Left ventricle myocardium inferior (tissue), 1 donor: ENCODE measurements at places on chromosomes 13 and 19. TPM values are rescaled to one million over a fixed set of nuclear protein-coding genes. Genes with fewer than 3 reads are reported as not detected.

KASH5 gene
- total RNA-seq = not detected

DAZAP1 gene
- 81.8 TPM for total RNA-seq

GPR183 gene
- total RNA-seq = 1.7 TPM

ZNF235 gene
- total RNA-seq = 4.8 TPM

ZNF493 gene
- total RNA-seq = 12.0 TPM

PLIN5 gene
- 73.5 TPM for total RNA-seq

LRRC4B gene
- 0.47 TPM for total RNA-seq

LRRC8E gene
- total RNA-seq = 0.44 TPM

GRCh38 chr13:111937777-111938311 lies 129.1 kb upstream of the SOX1 start:
- DNase-seq = no peak

- no peak for DNase-seq
Observed at GRCh38 chr13:36884235-36884634, 35.8 kb downstream of the SMAD9 start.

GRCh38 chr13:28611654-28612131 lies 47.2 kb upstream of the POMP start:
- DNase-seq = no peak

DNA sequence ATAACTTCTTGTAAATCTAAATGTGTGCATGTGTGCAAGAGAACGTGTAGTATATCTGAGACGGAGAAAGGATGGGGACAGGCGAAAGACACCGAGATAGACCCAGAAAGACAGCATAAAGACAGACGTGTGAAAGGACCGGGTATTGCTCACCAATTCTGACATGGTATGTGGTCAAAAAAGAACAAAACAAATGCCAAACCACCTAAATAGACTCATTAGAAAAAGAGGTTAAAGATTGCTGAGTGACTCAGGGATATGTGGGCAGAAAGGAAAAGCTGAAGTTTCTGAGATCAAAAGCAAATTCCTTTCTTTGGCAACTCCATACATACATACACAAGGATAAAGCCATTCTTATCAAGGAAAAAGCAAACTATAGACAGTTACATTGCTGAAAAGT lies 179.7 kb upstream of the TSC22D1 start:
- DNase-seq = no peak

- DNase-seq = no peak
Observed at GRCh38 chr19:46896076-46896794, 35.4 kb downstream of the ARHGAP35 start.

- no peak for DNase-seq
Observed at GRCh38 chr13:47112205-47112902, 215.5 kb upstream of the HTR2A start.

DNA sequence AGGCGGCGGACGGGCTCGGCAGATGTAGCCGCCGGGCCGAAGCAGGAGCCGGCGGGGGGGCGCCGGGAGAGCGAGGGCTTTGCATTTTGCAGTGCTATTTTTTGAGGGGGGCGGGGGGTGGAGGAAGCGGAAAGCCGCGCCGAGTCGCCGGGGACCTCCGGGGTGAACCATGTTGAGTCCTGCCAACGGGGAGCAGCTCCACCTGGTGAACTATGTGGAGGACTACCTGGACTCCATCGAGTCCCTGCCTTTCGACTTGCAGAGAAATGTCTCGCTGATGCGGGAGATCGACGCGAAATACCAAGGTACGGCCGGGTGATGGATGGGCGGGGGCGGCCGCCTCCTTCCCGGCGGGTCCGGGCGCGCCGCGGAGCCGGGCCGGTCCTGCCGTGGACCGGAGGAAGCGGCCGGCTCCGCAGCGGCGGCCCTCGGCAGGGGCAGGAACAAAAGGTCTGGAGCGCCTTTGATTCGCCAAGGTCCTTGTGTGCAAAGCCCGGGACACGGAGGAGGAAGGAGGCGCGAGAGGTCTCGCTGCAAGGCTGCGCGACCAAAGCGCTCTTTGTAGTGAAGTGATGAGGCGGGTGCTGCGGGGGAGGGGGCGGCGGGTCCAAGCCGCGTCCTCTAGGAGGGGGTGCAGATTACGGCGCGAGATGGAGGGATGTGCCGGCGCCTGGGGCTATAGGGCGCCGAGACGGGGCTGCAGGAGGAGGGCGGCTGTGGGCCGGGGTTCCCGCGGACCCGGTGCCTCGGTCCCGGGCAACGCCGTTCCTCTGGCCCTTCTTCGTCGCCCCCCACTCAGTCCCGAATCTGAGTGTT lies 689 bp downstream of the ING1 start:
- peak; percentile 49 for DNase-seq

- DNase-seq = no peak
Observed at GRCh38 chr13:33817513-33817900, 442 bp upstream of the RFC3 start.

DNA sequence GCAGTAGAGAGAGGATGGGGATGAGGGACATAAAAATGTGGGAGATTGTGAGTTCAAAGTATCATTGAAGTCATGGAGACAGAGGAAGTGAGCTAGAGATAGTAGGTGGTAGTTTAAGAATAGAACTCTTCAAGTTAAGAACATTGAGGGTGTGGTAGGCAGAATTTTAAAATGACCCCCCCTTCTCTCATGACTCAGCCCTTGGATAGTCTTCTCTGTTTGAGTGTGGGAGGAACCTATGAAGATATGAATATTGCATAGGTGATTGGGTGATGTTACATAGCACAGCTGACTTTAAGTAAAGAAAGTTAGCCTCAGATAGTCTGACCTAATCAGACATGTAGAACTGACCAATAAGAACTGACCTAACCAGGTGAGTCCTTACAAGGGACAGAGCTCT lies 418.6 kb downstream of the FOXO1 start:
- DNase-seq = no peak

DNA sequence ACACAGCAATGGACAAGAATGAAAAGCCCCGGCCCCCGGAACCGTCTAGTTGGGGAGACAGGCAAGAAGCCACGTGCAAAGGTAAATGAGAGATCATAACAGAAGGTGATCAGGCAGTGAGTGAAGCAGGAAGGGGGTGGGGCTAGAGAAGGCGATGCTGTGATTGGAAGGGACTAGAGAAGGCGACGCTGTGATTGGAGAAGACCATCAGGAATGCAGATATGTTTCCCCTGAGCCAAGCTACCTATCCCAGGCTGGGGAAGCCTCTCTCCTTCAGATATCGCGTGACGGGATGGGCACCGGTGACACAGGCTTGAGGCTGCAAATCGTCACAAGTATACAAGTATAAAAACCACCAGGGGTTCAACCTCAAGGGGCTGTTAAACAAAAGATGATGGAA lies 21.8 kb downstream of the DCAF15 start:
- no peak for DNase-seq

DNA sequence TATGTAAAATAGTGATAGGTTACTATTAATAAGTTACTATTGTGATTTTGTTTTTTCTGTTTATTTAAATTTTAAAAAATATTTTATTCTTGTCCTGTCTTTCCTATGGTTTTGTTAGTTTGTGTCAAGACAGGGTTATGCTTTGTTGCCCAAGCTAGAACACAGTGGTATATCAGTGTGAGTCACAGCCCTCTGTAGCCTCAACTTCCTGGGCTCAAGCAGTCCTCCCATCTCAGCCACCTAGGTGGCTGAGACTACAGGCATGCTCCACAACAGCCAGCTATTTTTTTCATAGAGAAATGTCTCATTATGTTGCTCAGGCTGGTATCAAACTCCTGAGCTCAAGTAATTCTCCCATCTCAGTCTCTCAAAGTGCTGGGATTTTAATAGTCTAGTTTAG lies 99.5 kb downstream of the ZNF675 start:
- DNase-seq = no peak

DNA sequence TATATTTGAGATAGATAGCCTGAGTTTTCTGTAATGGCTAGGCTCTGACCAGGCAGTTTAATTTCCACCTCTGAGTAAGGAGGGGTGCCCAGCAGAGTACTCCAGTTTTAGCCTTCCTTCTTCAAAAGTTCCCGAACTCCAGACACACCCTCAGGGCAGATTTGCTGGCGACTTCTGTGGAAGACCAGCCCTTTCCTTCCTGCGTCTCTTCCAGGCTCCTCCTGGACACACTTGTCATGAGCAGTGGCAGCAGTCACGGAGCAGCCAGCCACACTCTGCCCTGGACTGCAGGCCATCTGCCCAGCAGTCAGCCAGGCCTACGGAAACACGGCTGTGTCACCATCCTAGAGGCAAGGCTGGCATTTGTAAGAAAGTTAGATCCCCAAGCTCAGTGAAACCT lies 6.6 kb upstream of the FLT1 start:
- DNase-seq = peak; percentile 24

DNA sequence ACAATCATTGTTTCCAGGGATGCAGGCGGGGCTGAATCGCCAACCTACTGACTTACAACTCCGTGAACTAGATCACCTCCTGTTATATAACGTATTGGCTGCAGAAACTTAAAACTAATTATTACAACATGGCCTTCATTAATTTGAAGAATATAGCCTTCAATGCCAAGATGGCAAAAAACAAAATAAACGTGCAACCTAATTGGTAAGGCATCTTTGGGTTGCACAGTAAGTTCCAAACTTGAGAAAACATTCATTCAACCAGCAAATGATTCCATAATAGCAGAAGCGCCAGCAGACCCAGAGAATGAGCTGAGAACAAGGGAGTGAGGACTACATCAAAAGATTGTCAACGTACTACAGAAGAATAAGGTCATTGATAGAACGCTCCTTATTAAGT lies 39.8 kb downstream of the DACH1 start:
- no peak for DNase-seq

- DNase-seq = no peak
Observed at GRCh38 chr19:6384381-6384780, 8.6 kb downstream of the GTF2F1 start.

- no peak for DNase-seq
Observed at GRCh38 chr13:28106976-28107375, 6.6 kb upstream of the FLT3 start.

DNA sequence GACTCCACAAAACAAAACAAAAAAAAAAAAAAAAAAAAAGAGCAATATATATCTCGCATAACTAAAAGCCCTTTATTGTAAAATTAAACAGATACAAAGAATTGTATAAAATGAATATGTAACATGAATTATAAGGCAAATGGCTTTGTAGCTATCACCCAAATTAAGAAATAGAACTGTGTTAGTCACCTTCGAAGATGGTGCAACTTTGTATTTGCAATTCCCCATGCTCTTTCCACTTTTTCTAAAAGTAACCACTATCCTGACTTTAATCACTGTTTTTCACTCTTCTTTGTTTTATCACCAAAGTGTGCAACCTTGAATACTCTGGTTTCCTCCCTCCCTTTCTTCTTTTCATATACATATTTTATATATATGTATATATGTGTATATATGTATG lies 57.1 kb upstream of the HTR2A start:
- no peak for DNase-seq

- DNase-seq = no peak
Observed at GRCh38 chr19:3770136-3770999, 1.7 kb downstream of the RAX2 start.

DNA sequence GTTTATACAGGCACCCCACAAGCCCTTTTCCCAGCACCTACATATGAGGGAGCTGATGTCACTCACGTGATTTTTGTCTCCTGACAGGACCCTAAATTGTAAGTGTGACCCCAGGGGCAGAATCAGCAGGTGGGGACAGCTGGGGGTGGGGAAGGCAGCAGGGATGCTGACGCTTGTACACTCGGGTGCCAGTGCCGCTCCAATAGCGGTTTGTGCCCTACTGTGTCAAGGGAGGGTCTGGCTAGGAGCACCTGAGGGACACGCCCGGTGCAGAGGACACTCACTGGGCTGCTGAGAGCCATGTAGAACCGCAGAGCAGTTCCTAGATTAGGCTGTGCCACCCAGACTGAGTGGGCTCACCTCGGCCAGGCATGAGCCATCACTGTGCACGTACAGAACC lies 81.3 kb downstream of the SCGB2B2 start:
- DNase-seq = no peak

- DNase-seq = no peak
Observed at GRCh38 chr13:30581582-30581981, 36.1 kb upstream of the USPL1 start.

- no peak for DNase-seq
Observed at GRCh38 chr13:23651439-23651838, 81.2 kb downstream of the TNFRSF19 start.

DNA sequence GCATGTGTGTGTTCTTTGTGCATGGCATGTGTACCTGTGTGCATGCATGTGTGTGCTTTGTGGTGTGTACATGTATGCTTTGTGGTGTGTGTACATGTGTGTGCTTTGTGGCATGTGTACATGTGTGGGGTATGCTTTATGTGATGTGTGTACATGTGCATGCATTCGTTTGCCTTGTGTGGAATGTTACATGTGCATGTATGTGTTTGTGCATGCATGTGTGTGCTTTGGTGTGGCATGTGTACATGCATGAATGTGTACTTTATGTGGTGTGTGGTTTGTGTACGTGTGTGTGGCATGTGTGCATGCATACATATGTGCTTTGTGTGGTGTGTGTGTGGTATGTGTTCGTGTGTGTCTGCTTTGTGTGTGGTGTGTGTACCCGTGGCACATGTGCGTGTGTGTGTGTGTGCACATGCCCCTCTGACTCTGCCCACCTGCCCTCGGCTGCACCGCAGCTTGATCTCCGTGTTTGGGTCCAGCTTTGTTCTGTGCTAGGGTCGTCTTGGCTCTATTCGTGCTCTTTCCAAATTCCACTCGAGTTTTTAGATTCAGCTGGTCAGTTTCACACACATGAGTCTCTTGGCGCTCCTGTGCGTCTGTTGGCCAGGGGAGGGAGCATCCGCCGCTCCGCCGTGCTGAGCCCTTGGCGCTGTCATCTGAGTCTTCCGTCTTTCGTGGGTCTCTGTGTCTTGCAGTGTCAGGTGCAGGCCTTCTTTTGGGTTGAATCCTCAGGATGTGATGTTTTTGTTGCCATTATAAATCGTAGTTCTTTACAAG lies 46.5 kb upstream of the TFDP1 start:
- no peak for DNase-seq

GRCh38 chr19:55208880-55209692 lies at the start of gene PTPRH:
Gene PTPRH (minus strand): TSS chr19:55209501. CDS start chr19:55209433, 68 bp downstream.
- DNase-seq = no peak

GRCh38 chr19:31127134-31127967 lies 221.9 kb downstream of the TSHZ3 start:
- DNase-seq = no peak

- DNase-seq = no peak
Observed at GRCh38 chr19:40582467-40582866, 5.8 kb downstream of the SHKBP1 start.
